ENCODE measurements at places on chromosomes 4 and X.
A peak's percentile ranks its signal among the peaks of the same experiment; 100 is the strongest.

DNA sequence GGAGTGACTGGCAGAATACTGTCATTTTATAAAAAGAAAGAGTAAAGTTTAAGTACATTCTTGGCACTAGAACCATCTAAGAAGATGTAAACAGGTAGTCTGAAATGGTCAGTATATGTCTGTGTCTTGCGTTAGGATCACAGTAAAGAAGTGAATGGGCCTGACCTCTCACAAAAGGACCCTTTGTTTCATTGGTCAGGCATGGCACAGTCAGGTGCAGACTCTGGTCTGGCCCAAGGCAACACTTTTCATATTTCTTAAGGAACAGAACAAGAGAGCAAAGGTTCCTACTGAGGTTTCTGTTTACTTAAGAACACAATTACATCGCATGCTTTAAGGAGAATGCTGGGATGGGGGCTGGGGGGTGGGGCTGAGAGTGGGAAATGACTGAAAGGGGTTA is 48.1 kb downstream of the RPGR start:
- no peak for DNase-seq

GRCh38 chrX:149950681-149951080 is 12.4 kb upstream of the EOLA2 start:
- DNase-seq, result peak; percentile 13

DNA sequence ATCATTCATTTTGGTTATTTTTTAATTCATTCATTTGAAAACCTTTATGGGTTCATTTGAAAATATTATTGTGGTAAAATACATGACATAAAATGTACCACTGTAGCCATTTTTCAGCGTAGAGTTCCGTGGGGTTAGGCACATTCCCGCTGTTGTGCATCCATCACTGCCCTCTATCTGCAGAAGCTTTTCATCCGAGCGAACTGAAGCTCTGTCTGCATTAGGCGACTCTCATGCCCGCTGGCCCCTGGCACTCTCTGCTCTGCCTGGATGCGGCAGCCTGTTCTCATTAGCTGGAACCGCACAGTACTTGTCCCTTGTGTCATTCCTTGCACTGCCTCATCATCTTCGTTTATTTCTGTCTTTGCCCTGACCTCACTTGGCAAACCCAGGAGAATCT is 17.5 kb downstream of the CFAP99 start:
- DNase-seq, result no peak

GRCh38 chr4:168212656-168213055 is 105.9 kb downstream of the DDX60 start:
- DNase-seq, result no peak

DNA sequence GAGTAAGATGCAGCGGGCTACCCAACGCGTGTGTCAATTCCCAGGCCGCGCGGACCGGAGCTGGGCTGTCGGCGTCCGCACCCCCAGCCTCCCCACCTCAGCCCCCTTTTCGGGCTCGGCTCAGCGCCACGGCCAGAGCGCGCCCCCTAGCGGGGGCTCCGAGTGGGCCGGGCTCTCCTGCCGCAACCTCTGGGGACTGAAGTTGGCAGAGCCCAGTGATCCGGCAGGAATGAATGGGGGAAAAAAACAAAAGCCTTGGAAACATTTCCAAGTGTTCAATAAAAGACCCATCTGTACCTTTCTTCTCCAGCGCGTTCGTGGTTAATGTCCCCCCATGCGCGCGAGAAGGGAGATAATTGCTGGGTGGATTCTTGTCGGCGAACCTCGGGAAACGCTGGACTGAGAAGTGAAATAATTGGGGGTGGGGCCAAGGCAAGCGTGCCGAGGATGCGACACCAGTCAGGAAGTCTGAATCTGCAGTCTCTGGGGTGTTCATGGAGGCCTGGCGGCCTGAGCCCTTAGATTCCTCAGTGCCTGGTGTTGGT is 5.2 kb upstream of the ARX start:
- peak; percentile 21 for DNase-seq

DNA sequence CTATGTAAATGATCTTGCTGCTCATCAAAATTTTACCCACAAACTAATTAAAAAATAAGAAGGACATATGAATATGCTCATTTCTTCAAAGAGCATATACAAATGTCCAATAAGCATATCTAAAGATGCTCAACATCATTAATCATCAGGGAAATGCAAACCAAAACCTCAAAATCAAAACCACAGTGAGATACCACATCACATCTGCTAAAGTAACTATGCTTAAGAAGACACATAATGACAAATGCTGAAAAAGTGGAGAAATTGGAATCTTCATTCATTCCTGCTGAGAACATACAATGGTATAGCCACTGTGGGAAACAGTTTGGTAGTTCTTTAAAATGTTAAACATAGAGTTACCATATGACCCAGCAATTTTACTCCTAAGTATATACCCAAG is 81.9 kb downstream of the AFF2 start:
- no peak for DNase-seq

DNA sequence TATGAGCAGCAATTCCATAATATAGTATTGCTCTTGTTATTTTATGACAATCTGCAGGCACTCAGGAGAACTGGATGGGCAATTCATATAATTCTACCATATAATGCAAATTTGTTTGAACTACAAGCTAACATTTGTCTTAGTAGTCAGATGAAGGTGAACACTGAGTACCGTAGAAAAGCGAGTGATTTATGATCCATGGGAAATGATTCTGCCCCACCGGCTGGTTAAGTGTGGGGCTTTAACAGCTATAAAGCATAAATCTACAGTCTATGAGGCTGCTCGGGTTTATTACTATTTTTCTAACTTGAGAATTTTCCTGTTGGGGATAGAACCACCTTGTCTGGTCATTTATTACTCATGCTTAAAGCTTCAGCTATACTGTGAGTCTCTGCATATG is 275.5 kb downstream of the PCDH10 start:
- DNase-seq, result no peak

DNA sequence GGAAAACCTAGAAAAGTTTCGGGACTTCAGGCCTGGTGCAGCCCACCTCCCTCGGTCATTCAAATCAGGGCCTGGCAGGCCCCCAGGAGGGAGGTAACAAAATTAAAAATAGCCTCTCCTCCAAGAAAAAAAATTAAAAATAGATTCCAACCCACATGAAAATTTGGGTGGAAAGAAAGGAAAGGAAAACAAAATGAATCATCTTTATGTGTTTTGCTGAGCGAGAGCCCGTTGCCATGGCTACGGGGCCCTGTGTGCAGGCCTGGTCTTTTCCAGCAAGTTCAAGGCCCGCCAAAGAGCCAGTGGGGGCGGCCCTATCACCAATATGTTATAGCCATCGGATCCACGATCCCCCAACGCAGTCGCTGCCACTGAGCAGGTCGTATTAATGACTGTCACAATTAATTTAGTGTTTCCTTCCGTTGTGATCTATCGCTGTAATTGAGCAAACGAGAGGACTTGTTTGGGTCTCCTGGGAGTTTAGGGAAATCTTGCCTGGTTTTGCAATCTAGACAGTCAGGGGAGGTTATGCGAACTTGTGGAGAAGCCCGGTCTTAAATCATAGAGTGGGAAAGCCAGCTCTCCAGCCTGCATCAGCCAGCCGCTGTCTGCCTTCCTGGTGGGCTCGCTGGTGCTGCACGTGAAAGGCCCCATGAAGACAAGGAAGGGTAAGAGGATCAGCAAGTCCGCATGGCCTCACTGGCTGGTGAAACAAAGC is 452.4 kb downstream of the BCOR start:
- no peak for DNase-seq

- DNase-seq, result no peak
These were observed 18.7 kb upstream of the GABRB1 start for GRCh38 chr4:47012676-47013075.

DNA sequence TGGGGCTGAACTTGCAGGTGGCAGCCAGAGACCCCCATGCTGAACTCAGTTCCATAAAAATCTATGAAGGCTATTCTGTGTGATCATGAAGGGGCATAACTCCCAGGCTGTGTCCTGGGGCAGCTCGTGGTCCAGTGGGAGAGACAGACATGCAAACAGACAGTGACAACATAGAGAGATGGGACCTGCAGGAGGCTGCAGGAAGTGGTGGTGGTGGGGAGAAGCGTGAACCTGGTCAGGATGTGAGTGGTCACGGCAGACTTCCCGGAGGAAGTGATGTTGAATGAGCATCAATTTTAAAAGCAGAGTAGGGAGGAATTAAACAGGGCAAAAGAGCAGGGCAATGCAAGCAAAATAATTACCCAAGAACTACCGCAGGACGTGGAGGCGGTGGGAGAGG is 23.2 kb upstream of the SORCS2 start:
- DNase-seq, result no peak
